ENCODE measurements at places on chromosomes 1 and 21. TPM values are rescaled to one million over a fixed set of nuclear protein-coding genes. Genes with fewer than 3 reads are reported as not detected.

DNA sequence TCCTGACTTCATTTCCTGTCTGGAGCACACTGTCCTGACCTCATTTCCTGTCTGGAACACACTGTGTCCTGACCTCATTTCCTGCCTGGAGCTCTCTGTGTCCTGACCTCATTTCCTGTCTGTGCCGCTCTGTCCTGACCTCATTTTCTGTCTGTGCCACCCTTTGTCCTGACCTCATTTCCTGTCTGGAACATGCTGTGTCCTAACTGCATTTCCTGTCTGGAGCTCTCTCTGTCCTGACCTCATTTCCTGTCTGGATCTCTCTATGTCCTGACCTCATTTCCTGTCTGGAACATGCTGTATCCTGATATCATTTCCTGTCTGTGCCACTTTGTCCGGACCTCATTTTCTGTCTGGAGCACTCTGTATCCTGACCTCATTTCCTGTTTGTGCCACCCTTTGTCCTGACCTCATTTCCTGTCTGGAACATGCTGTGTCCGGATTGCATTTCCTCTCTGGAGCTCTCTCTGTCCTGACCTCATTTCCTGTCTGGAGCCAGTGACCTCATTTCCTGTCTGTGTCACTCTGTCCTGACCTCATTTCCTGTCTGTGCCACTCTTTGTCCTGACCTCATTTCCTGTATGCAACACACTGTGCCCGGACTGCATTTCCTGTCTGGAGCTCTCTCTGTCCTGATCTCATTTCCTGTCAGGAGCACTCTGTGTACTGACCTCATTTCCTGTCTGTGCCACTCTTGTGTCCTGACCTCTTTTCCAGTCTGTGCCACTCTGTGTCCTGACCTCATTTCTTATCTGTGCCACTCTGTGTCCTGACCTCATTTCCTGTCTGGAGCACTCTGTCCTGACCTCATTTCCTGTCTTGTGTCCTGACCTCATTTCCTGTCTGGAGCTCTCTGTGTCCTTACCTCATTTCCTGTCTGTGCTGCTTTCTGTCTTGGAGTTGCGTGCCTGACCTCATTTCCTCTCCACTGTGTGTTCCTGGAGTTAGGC is 27.6 kb downstream of the SKI start:
- DNase-seq, result no peak

- DNase-seq, result no peak
Observed at GRCh38 chr21:34846601-34847112, 177.9 kb downstream of the CLIC6 start.

Gene OR6N1
- total RNA-seq, result not detected

Gene PTGS2
- total RNA-seq, result 9.3 TPM

Gene FCRL6
- 0.29 TPM for total RNA-seq

All from posterior vena cava (tissue), 2 donors.